Posterior vena cava (tissue), 2 donors: ENCODE measurements at places on chromosomes 6 and 20. TPM values are rescaled to one million over a fixed set of nuclear protein-coding genes. Genes with fewer than 3 reads are reported as not detected.

The LHFPL5 gene
- total RNA-seq, result not detected

The BACH2 gene
- total RNA-seq, result 4.5 TPM

The BLOC1S5 gene
- 9.5 TPM for total RNA-seq

The CUTA gene
- 110 TPM for total RNA-seq

The HSF2 gene
- total RNA-seq, result 7.8 TPM

The TMEM200A gene
- total RNA-seq, result 10.3 TPM

The DNAH8 gene
- total RNA-seq, result 0.71 TPM

The TSBP1 gene
- total RNA-seq, result not detected

The GINS1 gene
- 0.69 TPM for total RNA-seq

The GLP1R gene
- total RNA-seq, result not detected

The FAM184A gene
- 5.9 TPM for total RNA-seq

The EFCAB8 gene
- 0.28 TPM for total RNA-seq

The STMN3 gene
- total RNA-seq, result 27.3 TPM

The VGLL2 gene
- not detected for total RNA-seq

The WFDC2 gene
- 38.0 TPM for total RNA-seq

The SYCP2L gene
- 1.1 TPM for total RNA-seq

The CPNE5 gene
- 5.2 TPM for total RNA-seq

The PPARD gene
- 16.3 TPM for total RNA-seq
